ENCODE measurements at places on chromosomes 2 and 18.

GRCh38 chr2:44051593-44052347 is 56.0 kb upstream of the LRPPRC start:
- DNase-seq, result no peak

GRCh38 chr2:235293061-235293460 is 200.8 kb upstream of the AGAP1 start:
- no peak for DNase-seq

GRCh38 chr18:47777626-47778025 is 152.8 kb downstream of the SMAD2 start:
- no peak for DNase-seq

DNA sequence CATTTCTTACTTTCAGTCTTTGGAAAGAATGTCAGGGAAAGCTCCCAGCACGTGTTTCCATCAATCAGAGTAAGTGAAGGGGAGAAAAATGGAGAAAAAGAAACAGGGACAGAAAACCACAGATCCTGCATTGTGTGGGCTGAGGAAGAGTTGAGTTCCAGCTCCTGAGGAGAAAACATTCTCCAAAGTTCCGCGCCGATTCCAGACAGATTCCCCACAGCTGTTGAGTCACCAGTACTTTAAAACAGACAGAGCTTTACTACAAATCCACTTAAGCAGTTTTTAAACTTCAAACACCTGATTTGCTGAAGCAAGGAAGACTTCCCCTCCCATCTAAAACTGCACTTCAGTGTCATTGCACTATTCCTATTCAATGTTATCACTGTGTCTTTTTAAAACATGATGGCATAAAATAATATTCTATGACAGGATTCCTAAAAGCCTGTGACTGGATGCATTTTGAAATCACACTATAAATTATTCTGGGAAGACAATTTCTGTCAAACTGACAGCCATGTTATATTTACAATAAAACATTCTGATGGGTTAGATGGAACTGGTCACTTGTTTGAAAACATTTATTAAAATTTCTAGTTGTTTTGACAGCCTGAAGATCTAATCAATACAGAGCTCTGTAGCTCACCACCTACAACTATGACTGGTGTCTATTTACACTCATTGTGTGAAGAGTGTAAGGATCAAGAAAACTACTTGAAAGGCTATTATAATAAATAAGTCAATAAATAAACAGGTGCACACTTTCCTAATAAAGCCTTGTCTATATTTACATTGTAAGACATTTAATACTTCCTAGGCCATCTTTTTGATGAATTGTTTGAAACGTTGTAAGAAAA is 40.9 kb downstream of the TCF4 start:
- DNase-seq, result no peak

- no peak for DNase-seq
These were observed 226.1 kb upstream of the APCDD1 start for GRCh38 chr18:10228326-10228725.

GRCh38 chr2:35864141-35864540 is 491.4 kb upstream of the CRIM1 start:
- no peak for DNase-seq

Data from activated naive CD4-positive, alpha-beta T cell (primary cell).